ENCODE measurements at places on chromosomes 16 and 17.

DNA sequence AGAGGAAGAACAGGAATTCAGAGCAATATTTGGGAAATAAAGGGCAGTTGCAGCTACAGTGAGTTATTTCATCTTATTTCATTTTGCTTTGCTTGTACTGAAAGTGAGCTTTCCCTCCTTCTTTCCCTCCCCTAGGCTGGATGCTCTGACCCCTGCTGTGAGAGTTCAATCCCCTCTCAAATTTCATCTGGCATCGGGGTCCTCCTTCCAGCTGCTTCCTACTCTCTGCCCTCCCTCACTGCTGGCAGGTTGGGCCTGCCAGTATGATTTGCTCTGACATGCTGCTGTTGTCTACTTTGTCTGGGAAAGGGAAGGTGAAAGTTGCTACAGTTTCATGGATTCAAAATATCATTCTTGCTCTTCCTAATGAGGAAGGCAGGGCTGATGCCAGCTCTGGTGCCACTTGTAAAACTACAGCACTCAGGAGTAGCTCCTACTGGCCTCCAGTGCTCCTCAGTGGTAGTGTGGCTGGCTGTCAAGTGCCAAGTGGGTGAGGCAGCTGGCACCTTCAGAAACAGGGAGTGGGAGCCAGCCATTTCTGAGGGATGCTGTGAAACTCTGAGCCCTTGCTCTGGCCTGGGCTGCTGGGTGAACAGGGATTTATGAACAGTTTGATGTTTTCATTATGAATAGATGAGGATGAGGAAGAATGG, 408.6 kb downstream of the HAPSTR1 start:
- no peak for DNase-seq

- DNase-seq = no peak
Measured at GRCh38 chr17:74862108-74862901, 2.6 kb upstream of the GRIN2C start.

DNA sequence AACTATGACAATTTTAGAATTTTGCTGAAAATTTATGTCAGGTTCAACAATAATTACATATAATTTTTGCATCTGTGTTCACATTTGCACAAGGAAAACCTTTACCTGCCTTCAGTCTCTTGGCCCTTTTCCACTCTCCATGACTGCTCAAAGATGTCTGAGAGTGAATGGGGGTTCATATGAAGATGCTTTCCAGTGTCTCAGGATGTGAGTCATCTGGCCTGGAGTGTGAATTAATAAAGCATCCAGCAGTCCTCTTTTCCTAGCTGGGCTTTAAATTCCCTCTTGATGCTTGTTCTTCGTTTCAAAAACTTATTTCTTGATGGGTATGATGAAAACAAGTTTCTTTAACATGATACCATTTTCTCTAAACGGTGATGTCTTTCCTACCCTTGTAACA, 99.9 kb downstream of the CDK5R1 start:
- no peak for DNase-seq

DNA sequence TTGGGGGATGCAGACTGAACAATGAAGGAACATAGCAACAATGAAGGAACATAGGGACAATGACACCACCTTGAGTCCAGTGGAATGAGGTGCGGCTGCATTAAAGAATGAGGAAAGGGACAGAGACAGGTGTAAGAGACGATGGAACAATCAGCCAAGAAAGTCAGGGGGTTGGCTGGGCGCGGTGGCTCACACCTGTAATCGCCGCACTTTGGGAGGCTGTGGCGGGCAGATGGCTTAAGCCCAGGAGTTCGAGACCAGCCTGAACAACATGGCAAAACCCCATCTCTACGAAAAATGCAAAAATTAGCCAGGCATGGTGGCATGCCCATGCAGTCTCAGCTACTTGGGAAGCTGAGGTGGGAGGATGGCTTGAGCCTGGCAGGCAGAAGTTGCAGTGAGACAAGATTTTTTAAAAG, 13.6 kb upstream of the CBFB start:
- no peak for DNase-seq

GRCh38 chr16:31183432-31184428, 3.8 kb downstream of the FUS start:
- DNase-seq = no peak

DNA sequence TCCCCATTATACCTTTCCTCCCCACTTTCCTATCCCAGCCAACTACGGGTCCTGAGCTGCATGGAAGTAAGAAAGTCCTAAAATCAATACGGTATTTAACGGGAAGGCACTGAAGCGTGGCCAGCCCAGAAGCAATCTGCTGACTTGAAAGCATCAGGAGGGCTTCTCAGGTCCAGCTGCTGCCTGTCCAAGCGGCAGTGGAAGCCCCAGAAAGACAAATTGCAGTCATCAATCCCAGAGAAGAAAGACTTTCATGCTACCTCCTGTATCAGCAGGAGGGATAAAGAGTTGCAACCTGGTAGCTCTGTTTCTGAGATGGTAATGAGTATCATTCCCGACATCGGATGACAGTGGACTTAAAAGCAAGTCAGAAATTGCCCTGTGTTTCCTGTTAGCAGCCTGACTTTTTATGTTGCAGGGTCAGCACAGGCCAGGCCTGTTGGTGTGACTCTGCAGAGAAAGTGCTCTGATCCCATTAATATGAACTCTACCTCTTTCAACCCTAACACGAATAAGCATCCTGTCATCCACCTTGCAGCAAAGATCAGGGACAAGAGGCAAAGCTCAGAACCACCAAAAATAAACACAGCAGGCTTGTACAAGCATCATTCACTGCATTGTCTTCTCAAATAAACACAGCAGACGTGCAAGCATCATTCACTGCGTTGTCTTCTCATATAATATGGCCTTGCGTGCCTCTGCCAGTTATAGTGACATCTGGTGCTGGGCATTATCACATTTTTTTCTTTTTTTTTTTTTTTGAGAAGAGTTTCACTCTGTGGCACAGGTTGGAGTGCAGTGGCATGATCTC, 358.6 kb upstream of the CDH11 start:
- no peak for DNase-seq

All from kidney epithelial cell (primary cell).